AG09309 (cell line): ENCODE measurements at places on chromosomes 1 and 21.

- no peak for DNase-seq
Measured at GRCh38 chr1:181765451-181766026, 282.2 kb downstream of the CACNA1E start.

GRCh38 chr21:43315244-43316137 is 111.4 kb downstream of the SIK1 start:
- no peak for DNase-seq

DNA sequence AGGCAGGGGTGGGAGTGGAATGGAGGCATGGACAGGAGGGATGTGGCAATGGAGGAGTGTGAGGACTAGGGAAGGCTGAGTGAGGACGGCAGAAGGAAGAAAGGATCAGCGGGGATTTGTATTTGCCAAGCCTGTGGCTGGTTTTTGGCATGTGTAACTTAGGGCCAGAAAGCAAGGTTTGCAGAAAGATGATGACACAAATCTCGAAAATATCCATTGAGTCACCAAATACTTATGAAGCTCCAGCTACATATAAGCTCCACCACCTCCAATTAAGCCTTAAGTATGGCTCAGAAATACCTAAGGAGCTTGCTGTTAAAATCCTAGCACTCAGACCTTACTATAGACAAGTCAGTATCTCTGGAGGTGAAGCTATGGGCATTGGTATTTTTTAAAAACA is 90.1 kb downstream of the OMA1 start:
- peak; percentile 83 for DNase-seq

GRCh38 chr1:20686883-20687725 is 25.9 kb upstream of the DDOST start:
- DNase-seq, result no peak

DNA sequence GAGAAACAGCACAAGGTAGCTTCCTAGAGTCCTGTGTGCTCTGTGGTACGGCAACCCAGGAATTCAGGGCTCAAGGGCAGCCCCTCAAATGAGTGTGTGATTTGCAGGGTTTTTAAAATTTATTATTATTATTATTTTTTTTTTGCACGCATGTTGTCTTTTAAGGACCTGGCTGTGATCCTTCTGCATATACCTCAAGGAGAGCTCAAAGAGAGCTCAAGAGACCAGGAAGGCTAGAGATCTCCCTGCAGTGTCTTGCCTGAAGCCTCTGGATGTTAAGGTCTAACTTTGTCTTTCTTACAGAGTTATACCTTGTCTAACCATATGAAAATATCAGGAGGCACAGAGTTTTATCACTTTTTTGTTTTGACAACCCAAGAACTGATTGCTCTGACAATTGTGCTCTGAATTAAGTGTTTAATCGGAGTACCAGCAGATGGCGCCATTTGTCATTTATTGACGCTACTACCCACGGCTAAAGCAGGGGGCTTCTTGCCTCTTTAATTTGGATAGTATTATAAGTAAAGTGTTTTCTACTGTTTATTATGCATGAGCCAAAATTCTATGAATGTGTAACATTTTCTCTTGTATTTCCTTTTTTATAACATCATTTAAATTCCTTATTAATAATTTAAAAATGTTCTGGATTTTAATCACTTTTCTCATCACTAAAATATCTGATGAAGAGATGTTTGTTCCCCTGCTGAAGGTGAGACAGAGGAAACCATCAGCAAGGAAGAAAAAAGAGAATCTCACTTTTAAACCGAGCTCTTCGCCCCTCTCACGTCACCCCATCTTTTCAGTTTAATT is 35.8 kb upstream of the LMO4 start:
- DNase-seq, result peak; percentile 4

- DNase-seq, result no peak
Measured at GRCh38 chr1:25197235-25197975, 34.9 kb downstream of the SYF2 start.

- DNase-seq, result no peak
Measured at GRCh38 chr1:206895325-206895724, 1.9 kb upstream of the IL24 start.

- DNase-seq, result no peak
Measured at GRCh38 chr1:186839041-186839400, 10.3 kb downstream of the PLA2G4A start.

GRCh38 chr1:77739235-77739634 is 20.4 kb downstream of the USP33 start:
- DNase-seq, result no peak

DNA sequence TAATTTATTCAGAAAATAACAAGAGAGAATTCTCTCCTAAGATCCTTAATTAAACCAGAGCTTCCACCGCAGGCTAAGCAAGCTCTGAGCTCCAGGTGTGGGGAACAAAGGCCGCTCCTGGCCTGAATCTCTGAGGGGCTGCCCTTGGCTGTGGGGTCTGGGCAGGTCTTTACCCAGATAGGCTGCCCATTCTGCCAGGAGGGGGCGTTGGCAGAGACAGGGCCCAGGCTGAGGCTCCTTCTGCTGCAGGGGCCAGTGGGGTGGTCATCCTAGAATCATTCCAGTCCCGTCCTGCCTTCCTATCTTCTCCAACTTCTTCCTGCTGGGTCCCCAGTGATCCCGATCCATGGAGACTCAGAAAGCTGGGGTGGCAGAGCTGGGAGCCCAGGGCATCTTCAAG is 82.9 kb upstream of the POU3F1 start:
- no peak for DNase-seq

- no peak for DNase-seq
Measured at GRCh38 chr1:99672038-99672437, 26.1 kb downstream of the PALMD start.

DNA sequence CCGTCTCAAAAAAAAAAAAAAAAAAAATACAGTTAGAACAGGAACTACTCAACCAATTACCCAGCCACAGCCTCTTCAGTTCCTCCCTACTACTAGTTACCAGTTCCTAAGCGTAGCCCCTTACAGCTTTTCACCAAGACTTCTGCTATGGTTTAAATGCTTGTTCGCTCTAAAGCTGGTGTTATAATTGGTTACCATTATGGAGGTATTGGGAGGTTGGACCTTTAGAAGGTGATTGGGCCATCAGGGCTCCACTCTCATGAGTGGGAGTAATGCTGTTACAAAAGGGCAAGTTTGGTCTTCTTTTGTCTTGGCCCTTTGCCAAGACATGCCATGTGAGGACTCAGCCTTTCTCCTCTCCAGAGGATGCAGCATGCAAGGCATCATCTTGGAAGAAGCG is 3.0 kb upstream of the SMPDL3B start:
- DNase-seq, result no peak

- DNase-seq, result no peak
Measured at GRCh38 chr1:112358798-112359408, 37.1 kb upstream of the CTTNBP2NL start.

GRCh38 chr1:42223036-42223435 is 58.5 kb upstream of the GUCA2A start:
- DNase-seq, result no peak

DNA sequence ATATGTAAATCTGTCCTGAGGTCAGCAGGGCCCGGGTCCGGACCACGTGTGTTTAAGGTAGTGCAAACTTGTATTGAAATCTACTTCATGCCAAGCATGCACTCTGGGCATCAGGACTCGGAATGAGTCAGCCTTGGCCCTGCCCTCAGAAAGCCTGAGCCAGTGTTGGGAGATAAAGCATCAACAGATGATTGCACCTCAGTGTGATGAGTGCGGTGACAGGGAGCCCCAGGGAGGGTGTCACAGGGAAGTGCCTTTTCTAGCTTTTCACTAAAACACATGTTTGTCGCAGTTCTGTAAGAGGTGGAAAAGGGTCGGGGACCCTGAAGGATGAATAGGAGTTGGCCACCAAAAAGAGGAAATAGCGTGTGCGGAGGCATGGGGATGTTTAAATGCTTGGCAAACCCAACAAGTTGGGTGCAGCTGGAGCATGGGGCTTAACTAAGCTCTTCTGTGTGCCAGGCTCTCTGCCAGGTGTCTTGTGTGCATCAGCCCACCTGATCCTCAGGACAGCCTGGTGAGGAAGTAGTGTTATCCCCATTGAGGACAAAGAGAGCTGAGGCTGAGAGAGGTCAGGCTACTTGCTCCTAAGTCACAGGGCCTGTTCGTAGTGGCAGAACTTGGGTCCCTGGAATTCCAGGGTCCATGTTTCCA is 48.2 kb upstream of the EPB41 start:
- DNase-seq, result no peak

GRCh38 chr1:209751627-209752231 is 4.1 kb upstream of the TRAF3IP3 start:
- DNase-seq, result no peak

GRCh38 chr1:172003766-172004530 is 162.7 kb downstream of the DNM3 start:
- no peak for DNase-seq

GRCh38 chr1:227753999-227754711 is 18.9 kb downstream of the SNAP47 start:
- DNase-seq, result no peak

GRCh38 chr1:1324084-1324523 is 356 bp downstream of the INTS11 start:
- DNase-seq, result no peak

DNA sequence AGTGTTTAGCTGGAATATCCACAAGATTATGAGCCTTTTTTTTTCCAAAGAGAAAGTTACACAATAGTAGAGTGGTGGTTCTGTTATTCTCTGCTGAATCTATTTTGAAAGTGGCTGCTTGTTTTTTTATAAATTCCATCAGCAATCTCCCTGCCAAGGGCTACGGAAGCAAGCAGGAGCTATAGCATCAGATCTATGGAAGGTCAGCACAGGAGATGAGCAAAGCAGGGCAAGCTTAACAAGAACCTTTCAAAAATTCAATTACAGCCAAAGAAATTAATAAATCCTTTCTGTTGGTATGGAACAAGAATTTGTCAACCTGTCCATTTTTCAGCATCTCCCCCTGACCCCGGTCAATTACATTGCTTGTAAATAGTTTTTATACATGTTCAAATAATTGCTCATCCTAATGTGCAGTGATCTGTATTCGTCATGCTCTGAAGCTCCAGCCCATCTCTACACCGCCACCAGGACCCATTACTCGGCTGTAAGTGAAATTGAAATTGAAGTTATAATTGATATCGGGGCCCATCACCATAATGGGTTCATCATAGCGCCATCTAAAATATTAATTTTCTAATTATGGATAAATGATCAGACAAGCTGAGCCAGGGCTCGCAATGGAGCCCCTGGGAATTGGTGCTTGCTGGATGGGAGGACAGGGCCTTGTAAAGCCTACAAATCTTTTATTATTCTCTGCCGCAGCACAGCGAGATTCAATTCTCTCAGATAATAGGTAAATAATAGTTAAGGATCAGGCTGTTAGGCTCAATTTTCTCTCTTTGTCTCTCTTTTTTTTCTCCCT is 215.1 kb downstream of the ATG4C start:
- no peak for DNase-seq

DNA sequence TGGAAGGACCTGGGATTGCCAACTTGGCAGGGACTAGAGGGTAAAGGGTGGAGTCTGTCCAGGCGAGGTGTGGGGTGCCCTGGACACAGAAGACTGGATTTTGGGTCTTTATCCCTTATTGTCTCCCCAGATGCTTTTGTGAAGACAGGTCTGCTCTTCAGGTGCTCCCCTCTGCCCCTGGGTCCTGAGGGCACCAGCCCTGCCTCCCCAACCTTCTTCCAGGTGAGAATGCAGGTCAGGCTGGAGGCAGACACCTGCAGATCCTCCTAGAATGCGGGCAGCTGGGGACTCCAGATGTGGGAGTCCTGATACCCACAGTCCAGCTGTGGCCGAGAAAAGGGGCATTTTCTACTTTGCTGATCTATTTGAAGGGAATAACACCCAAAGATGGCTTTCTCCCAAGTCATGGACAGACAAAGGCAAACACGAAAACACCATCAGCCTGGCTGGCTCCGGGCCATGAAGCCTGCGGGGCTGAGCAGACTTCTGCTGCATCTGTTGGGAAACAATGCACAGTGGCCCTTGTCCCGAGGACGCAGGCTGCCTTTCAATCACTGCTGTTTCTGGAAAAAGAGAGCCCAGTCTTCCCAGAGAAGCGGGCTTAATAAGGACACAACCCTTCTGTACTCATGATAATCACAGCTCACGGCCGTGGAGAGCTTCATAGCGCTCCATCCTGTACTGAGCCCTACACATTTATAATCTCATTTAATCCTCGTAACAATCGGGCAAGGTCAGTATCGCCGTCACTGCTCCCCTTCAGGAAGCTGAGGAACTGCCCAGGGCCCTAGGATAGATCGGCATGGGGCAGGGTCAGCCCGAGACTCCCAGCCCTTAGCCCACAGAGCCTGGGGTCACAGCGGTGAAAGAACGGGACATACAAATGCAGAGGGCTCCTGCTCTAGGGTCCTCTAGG is 62.0 kb upstream of the ABCG1 start:
- no peak for DNase-seq

DNA sequence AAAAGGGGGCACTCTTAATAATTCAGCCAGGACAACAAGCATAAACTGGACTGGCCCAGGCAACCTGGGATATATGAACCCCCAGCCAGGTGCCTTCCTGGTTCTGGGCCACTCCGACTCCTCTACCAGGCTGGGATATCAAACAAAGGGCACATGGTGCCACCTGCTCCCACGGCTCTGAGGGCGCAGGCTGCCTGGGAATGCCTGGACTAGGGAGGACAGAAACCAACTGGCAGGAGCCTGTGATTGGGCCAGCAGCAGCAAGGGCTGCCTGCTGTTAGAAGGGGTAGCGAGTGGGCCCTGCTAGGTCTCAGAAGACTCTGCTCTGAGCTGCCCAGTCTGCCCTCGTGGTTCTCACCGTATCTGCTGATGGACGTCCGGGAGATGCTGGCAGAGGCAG is 123.2 kb upstream of the CD34 start:
- DNase-seq, result no peak

GRCh38 chr1:156760092-156760795 is 7.1 kb upstream of the PRCC start:
- DNase-seq, result no peak

DNA sequence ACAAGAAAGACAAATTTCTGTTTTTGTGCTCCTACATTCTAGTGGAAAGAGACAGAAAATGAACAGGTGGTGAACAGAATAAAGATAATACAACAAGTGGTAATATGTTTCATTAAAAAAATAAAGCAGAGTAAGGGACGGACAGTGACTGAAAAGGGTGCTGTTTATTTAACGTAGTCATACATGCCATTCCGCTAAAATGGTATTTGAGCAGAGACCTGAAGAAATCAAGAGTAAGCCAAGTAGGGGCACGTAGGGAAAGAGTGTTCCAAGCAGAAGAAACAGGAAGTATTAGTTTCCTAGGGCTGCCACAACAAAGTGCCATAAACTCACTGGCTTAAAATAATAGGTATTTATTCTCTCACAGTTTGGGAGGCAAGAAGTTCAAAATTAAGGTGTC is 65.6 kb upstream of the KCTD3 start:
- DNase-seq, result no peak

GRCh38 chr1:234756066-234756774 is 146.2 kb upstream of the IRF2BP2 start:
- no peak for DNase-seq

DNA sequence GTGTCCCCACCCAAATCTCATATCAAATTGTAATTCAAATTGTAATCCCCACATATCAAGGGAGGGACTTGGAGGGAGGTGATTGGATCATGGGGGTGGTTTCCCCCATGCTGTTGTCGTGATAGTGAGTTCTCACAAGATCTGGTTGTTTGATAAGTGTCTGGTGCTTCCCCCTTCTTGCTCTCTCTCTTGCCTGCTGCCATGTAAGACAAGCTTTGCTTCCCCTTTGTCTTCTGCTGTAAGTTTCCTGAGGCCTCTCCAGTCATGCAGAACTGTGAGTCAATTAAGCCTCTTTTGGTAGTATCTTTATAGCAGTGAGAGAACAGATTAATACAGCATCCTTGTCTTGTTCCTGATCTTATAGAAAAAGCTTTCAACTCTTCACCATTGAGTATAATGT is 6.5 kb upstream of the LRRC39 start:
- DNase-seq, result no peak
